ENCODE measurements at places on chromosomes 1 and 21.
A peak's percentile ranks its signal among the peaks of the same experiment; 100 is the strongest.

DNA sequence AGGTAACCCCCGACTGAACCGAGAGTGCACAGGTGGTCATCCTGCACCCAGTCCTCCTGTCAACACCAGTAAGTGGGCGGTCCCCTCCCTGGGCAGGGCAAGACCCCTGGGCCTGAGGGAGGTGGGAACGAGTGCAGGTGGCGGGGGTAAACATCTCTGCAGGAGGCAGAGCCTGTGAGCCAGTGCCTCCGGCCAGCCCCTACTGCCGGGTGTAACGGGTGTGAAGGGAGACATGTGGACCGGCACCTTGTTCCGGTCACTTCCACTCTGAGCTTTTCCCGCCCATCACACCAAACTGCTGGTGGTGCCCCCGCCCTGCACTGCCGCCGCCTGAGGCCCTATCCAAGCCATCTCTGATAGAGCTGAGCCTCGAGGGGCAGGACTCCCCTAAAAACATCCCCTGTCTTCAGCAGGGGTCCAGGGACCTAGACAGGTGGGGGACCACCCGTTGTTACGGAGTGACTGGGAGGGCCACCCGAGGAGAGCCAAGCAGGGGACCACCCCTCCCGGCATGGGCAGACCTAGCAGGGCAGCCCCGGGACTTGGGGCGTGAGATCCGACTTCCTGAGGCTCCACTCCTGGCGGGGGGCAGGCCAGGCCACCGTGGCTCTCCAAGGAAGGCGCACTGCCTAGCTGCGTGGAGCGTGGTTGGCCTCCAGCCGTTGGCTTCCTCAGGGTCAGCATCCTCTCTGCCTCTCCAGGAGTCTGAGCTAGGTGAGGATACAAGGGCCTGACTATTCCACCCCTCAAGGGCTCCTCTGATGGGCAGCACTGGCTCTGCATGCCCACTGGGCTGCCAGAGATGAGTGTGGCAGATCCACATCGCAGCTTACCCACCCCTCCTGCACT, 43.8 kb upstream of the LBR start:
- peak; percentile 71 for DNase-seq

DNA sequence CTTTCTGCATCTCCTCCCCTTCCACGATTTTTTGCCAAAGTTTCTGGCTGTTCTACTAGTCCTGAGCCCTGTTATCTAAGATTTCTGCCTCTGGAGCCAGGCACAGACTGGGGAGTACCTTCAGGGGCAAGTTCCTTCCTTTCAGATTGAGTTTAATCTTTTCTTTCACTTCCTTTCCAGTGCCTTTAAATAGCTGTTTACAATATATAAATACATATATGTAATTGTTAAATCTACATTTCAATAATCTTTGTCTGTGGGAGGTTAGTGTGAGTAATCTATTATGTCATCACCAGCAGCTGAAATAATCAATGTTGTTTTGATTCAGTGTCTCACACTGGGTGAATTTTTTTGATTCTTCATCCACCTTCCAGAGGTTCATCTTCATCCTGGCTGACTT, 31.8 kb downstream of the DIPK1A start:
- DNase-seq = no peak

DNA sequence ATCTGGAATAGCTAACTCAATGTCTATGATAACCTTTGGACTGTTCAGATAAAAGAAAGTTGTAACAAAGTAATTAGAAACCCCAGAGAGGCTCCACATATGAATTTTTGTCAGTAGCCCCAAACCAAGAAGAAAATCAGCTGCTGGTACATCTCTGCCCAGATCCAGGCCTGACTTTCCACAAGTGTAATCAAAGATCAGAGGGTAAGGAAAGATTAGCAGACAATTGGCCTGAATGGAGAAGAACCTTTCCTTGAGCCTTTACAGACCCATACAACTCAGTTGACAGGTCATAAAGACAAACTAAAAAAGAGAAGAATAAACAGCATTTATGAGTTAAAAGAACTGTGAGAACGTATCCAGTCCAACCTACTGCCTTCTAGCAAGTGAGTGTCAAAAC, 366.7 kb upstream of the PKN2 start:
- DNase-seq = no peak

DNA sequence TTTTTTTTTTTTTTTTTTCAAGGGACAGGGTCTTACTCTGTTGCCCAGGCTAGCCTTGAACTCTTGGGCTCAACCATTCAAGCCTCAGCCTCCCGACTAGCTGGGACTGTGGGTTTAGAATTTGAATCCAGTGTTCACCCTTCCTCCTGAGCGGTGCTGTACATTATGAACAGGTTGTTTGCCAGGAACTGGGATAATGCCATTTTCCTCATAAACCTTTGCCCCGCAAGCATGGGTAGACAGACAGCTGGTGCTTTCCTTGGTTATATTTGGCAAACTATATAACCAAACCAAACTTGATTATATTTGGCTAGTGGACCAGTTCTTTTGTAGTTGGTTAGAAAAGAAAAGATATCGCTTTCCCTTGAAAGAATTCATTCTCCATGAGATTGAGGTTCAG, 54.9 kb downstream of the GALNT2 start:
- DNase-seq = no peak

DNA sequence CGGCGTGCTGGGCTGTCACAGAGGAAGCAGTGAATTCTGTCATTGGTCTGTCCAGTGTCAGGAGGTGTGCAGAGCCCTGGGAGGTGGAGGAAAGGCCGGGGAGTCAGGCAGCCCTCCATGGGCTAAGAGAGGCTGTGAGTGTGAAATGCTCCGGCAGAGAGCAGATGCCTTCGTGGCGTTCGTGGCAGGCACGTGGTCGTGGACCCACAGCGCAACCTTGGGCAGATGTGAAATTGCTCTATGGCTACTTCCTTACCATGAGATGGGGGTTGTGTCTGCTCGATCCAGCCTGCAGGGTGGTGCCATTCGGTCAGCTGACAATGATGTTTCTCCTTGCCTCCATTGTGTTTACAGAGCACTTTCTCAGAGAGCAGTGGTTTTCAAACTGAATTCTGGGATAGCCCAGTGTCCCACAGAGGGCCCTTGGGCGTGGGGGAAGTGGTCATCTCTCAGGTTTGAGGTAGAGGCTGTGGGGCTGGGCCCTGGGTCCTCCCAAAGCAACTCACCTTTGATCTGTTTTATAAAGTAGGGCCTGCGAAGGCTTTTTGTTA, 27.9 kb downstream of the TNFRSF1B start:
- no peak for DNase-seq

DNA sequence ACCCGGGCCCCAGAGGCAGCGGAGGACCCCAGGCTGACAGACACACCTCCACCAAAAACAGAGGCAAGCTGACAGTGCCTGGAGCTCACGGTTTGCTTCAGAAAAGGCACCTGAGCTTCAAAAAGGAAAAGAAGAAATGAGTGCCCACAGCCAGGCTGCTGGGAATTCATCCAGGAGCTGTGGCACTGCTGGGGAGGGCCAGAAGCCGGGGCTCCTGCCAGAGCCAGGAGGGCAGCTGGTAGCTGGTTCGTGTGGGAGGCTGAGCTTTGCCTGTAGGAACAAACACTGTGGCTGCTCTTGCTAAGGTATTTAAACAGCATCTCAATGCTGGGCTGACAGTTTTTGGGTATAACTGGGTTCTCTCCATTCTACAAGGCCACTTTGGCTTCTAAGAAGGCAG, 19.5 kb downstream of the KCNJ6 start:
- no peak for DNase-seq

DNA sequence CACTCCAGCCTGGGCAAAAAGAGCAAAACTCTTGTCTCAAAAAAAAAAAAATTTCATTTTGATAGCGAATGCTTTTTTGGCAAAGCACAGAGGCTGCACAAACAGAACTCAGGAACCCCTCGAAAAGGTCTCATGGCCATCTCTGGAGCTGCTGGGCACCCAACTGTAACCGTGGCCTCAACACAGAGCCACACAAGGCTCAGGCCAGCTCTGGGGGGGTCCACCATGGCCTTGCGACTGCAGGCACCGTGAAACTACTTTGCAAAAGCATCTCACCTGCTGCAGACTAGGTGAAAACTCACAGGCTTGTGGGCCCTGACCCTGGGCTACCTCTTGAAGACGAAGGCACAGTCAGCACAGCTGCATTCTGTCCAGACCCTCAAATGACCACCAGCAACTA, 16.1 kb upstream of the TMEM240 start:
- no peak for DNase-seq

DNA sequence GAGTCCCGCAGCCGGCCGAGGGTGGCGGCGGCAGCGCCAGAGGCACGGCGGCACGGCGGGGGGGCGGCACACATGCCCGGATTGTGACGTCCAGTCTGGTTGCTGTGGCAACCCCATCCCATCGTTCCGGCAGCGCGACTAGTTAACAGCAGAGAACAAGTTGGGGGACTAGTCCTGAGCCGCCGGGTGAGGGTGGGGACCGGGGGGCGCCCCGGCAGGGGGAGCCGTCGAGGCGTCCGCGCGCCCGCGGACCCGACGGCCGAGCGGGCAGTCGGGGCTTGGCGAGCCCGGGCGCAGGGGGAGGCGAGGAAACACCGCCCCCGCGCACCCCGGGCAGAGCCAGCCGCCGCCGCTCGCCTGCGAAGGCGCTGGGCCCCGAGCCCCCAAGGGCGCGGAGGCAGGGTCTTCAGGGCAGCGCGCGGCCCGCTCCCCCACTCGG, at the start of gene CHD5:
Gene CHD5 (minus strand): TSS at position 54 of the 439 bp plus-strand sequence. CDS start 298 bp downstream, outside the sequence.
- DNase-seq = no peak

- DNase-seq = no peak
Observed at GRCh38 chr21:36692835-36693488, 6.0 kb upstream of the SIM2 start.
